ENCODE measurements at places on chromosomes 1 and 21. TPM values are rescaled to one million over a fixed set of nuclear protein-coding genes. Genes with fewer than 3 reads are reported as not detected.

TIE1 gene
- 0.79 TPM for total RNA-seq

RASAL2 gene
- 7.3 TPM for total RNA-seq

RIT1 gene
- total RNA-seq, result 40.6 TPM

GBP6 gene
- 0.17 TPM for total RNA-seq

KCNJ9 gene
- total RNA-seq, result 0.09 TPM

KAZN gene
- total RNA-seq, result 3.8 TPM

CLDN17 gene
- not detected for total RNA-seq

PRAMEF12 gene
- total RNA-seq, result not detected

CADM3 gene
- not detected for total RNA-seq

NID1 gene
- 40.4 TPM for total RNA-seq

ST6GALNAC5 gene
- total RNA-seq, result under 0.01 TPM

SEC16B gene
- total RNA-seq, result 4.1 TPM

KRTAP10-5 gene
- total RNA-seq, result not detected

Measured in bronchial smooth muscle cell (primary cell).